ENCODE measurements at places on chromosomes 7 and 10.

GRCh38 chr10:45000752-45001380 lies at the start of gene ZNF22:
Gene ZNF22, plus strand, starts transcription at chr10:45000923. Its CDS starts 2,446 bp downstream, at chr10:45003369.
- no peak for DNase-seq

- DNase-seq, result no peak
Observed at GRCh38 chr7:26202019-26202990, 760 bp downstream of the CBX3 start.

DNA sequence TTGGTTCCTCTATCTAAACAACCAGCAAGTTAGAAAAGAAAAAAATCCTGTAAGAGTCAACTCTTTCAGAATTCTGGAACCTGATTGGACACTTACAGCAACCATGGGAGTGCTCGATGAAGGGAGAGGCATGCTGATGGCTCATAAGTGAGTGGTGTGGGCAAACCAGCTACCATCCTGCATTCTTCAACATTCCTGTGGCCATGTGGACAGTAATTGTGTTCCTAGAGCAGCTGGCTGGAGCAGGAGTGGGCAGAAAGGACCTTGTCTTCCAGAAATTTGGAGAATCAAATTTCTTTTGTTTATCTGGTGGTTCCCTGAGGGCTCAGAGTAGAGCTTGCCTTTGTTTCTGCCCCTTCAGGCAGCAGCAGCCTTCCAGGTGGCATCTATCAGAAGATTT lies 22.5 kb upstream of the MYL7 start:
- DNase-seq, result peak; percentile 87

GRCh38 chr7:5170251-5170650 lies 19.8 kb upstream of the WIPI2 start:
- DNase-seq, result no peak

- no peak for DNase-seq
Observed at GRCh38 chr10:69874449-69874848, 72.7 kb downstream of the COL13A1 start.

GRCh38 chr7:152594801-152595200 lies 81.1 kb downstream of the XRCC2 start:
- no peak for DNase-seq

DNA sequence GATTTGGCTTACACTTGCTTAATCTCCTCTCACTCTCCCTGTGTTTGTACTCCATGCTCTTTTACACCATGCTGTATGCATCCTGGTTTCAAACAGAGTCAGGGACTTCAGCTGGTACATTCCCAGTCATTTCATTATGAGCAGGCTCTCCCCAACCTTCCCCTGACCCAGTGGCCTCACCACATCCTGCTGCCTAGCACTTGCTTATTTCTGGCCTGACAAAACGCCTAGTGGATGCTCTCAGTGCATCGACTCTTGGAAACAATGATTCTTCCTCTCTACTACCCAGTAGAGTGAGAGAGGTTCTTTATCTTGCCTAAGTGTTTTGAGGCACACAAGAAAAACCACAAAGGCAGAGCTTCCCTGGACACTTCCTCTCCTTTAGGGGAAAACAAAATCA lies 63.4 kb downstream of the CAV1 start:
- peak; percentile 64 for DNase-seq

GRCh38 chr7:67990003-67990402 lies 993.4 kb downstream of the TYW1 start:
- DNase-seq, result no peak

- DNase-seq, result no peak
Observed at GRCh38 chr7:2495418-2496299, 19.5 kb upstream of the GRIFIN start.

- no peak for DNase-seq
Observed at GRCh38 chr7:21500117-21500832, 42.6 kb upstream of the DNAH11 start.

GRCh38 chr7:87226495-87226894 lies 7.0 kb upstream of the TMEM243 start:
- no peak for DNase-seq

DNA sequence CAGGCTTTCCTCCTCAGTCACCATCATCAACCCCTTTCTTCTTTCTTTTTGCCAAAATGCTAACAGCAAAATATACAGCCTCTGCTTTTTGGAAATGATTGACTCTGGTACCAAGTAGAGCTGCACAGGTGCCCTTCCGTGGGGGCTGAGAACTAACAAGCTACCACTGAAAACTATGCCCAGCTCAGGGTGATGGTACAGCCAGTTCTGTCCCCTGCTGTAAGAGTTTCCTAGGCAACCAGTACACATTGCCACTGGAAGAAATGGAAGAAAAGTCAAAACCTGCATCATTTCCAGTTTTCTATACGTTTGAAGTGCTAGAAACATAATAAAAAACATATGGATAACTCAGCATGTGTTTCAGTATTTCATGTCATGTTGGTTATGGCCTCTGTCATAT lies 297.5 kb downstream of the PRKG1 start:
- DNase-seq, result no peak

DNA sequence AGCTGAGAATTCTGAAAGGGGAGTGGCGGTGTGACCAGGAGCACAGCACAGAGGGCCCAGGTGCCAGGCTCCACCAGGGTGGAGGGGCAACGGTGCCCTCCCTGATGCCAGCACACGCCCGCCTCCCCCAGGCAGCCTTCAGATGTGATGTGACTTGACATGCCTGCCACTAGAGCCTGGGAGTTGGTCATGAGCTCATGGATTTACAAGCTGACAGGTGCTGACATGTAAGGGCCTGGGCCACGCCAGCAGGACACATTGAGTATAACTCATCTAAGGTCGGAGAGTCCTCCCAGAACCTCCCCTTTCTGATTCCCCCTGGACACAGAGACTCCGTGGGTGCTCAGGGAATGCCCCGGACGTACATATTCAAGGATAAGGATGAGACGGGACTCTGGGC lies 74.2 kb downstream of the LSM5 start:
- no peak for DNase-seq

GRCh38 chr10:69242040-69242851 lies 22.1 kb downstream of the HKDC1 start:
- DNase-seq, result no peak

DNA sequence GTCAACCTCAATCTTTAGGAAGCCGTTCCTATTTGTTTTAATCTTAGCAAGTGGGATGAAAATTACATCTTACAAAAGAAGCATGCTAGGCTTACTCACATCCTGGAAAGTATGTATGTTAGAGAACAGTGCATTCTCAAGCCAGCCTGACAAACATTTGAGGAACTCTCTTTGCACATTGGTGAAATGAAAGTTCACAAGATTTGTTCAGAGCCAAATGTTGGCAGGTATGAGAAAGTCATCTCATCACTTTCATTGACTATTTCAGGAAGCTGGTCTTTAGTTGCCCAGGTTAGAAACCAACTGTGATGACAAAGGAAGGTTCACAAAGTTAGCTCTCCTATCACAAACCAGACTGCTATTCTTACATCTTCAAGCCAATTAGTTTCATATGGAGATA lies 57.1 kb downstream of the ABCB1 start:
- DNase-seq, result no peak

DNA sequence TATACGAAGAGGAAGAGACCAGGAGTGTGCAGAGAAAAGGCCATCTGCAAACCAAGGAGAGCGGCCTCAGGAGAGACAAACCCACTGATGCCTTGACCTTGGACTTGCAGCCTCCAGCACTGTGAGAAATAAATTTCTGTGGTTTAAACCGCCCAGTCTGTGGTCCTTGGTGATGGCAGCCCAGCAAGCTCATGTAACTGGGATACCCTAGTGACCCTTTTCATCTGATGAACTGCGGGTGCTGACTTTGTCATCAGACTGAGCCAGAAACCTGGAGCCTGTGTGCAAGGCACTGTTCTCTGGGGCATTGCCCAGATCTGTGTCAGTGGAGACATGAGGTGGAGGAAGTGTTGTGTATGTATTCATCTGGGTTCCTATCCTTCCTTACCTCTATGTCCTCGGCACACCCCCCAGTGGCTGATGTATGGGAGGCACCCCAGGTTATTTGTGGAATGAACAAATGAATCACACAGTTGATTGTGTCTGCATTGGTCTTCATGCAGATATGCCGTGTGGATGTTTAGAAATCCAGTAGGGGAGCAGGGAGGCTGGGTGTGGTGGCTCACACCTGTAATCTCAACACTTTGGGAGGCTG lies 64.5 kb upstream of the BTBD16 start:
- DNase-seq, result no peak

- DNase-seq, result no peak
Observed at GRCh38 chr10:85995791-85996190, 370.8 kb downstream of the GRID1 start.

- no peak for DNase-seq
Observed at GRCh38 chr7:25586513-25586912, 358.2 kb upstream of the NPVF start.

DNA sequence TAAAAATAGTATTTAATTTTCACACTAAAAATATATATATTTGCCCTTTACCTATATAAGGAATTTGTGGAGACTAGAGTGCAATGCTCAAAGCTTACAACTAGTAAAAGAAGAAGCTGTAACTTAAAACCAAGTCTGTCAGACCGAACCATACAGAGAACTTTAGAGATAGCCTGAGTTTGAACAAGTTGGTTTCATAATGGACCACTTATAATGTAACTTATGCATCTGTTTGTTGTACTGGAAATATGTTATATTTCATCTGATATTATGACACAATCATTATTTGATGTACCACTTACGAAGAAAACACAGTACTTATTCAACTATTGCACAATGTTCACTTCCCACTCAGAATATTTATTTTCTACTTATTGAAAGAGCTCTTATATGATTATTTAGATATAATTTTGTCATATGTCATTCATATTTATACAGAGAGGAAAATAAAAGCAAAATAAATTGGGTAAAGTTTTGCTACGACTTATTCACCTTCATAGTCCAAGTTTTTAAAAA lies 462.8 kb downstream of the ATRNL1 start:
- no peak for DNase-seq

GRCh38 chr10:34290412-34291081 lies 524.5 kb downstream of the PARD3 start:
- peak; percentile 96 for DNase-seq

GRCh38 chr7:150435047-150435389 lies 15.4 kb upstream of the GIMAP8 start:
- DNase-seq, result no peak

DNA sequence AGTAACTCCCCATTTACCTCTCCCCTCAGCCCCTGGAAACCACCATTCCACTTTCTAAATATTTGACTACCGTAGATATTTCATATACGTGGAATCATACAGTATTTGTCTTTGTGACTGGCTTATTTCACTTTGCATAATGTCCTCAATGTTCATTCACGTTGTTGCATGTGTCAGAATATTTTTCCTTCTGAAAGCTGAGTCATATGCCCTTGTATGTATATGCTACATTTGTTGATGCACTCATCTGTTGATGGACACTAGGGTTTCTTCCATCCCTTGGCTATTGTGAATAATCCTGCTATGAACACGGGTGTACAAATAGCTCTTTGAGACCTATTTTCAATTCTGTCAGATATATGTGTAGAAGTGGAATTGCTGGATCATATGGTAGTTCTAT lies 25.8 kb upstream of the TSPAN13 start:
- DNase-seq, result no peak

- DNase-seq, result no peak
Observed at GRCh38 chr7:154743206-154743605, 259.7 kb downstream of the PAXIP1 start.

- DNase-seq, result no peak
Observed at GRCh38 chr7:51950813-51951212, 634.2 kb upstream of the COBL start.

DNA sequence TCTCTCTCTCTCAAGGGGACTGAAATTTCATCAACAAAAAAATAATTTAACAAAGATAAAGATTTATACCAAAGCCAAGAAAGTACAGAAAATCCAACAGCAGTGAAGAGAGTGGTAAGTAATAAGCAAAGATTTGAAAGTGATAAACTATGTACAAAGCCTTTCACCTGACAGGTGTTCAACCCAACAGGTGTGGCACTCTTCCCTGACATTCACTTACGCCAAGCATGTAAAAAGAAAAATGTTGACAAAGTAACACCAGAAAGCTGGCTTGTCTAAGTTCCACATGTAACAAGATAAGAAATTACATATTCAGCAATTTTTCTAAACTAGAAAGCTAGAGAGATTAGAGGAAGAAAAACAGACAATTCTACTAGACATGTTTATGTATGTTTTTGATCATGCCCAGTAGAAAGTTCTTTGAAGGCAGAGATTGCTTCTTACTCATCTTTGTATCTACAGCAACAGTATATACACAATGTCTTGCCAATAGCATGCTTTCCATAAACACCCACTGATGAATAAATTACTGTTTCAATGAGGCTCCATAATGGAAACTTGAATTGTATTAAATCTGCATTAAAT lies 468.5 kb downstream of the PARD3 start:
- DNase-seq, result no peak

GRCh38 chr7:70533614-70534013 lies 598.3 kb upstream of the GALNT17 start:
- no peak for DNase-seq

- DNase-seq, result no peak
Observed at GRCh38 chr7:6650086-6650485, 13.0 kb downstream of the ZNF316 start.

- DNase-seq, result no peak
Observed at GRCh38 chr10:42645103-42645502, 6.7 kb upstream of the ZNF33B start.

- no peak for DNase-seq
Observed at GRCh38 chr7:33733870-33734650, 171.3 kb upstream of the BMPER start.

- no peak for DNase-seq
Observed at GRCh38 chr7:48085942-48086341, 3.1 kb upstream of the UPP1 start.

Measured in skeletal muscle cell (primary cell).